ENCODE measurements at places on chromosomes 7 and 10.

DNA sequence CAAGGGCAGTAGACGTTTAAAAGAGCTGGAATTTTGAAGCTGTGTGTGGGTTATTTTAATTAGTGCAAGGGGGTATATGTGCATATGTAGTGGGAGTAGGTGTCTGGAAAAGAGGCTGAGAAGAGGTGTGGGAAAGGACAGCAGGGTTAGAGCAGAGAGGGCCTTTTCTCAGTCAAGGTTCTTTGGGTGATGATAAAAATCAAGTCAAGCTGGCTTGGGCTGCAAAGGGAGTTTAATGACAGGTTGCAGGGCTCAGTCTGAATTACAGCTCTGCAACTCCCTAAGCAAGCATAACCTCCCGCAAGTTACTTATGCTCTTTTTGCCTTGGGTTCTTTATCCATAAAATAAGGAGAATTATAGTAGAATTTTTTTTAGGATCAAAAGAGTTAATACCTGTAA, 83.5 kb downstream of the RELN start:
- no peak for DNase-seq

DNA sequence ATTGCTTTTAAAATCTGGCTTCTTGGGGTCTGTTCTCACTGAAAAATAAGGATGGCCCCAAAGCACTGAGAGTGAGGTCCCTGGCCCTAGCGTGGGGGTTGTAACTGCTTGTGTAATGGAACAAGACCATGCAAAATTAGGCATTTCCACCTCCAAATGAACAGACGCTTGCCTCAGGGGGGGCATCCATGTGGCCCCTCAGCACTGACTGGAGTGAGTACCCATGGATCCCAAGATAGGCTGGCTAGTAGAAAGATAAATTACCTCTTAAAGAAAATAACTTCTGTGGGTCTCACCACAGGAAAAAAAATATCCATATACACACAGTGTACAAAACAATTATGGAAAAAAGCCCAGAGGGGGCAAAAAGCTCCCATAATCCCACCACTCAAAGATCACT, 15.2 kb upstream of the CPA1 start:
- no peak for DNase-seq

- DNase-seq: no peak
Measured at GRCh38 chr7:83494683-83495082, 154.3 kb downstream of the SEMA3E start.

DNA sequence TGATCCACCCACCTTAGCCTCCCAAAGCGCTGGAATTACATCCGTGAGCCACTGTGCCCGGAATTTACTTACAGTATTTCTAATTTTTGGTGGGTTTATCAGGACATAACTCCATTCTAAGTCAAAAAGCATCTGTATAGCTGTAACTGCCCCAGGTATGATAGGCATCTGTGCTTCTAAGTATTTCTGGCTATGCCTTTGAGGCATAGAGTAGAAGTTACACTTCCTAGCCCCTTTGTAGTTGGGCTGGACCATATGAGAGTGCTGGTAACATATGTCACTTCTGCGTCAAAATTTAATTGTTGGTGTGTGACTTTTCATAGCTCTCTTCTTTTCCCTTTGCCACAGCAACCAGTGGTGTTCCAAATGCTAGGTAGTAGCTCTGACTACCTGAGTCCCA, 153.3 kb downstream of the RTKN2 start:
- DNase-seq: no peak

GRCh38 chr7:117827862-117828261, 45.4 kb downstream of the CTTNBP2 start:
- peak; percentile 75 for DNase-seq

DNA sequence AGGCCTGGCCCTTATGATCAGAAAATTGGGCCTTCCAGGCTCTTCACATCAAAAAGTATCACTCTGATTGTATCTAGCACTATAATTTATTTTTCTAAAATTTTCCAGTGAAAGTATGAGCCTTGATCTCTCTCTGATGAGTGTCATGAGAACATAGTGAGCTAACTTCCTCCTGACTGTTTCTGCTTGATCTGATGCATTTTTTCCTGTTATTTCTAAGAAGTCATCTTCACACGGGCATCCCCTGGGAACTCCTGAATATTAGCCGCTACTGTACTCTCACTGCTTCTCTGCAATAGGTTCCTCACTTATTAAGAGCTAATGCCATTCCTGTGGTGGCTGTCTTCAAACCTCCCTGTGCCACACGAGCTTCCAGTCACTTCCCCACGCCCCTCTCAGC, 63.1 kb upstream of the ZPBP start:
- no peak for DNase-seq

DNA sequence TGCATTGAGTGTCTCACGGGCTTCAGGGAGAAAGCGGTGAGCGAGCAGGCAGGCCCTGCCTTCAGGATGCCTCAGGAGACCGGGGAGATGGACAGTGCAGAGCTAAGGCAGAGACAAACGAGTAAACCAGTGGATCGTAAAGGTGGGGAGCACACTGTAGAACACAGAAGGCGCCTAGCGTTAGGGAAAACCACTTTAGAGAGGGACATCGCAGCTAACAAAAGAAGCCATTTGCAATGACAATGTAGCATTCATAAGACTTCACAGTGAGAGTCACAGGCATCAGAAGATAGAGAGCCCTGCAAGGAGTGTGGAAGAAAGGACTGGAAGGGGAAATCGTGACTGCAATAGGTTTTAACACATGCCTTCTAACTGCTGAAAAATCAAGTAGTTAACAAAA, 54.9 kb upstream of the TMEM273 start:
- no peak for DNase-seq

DNA sequence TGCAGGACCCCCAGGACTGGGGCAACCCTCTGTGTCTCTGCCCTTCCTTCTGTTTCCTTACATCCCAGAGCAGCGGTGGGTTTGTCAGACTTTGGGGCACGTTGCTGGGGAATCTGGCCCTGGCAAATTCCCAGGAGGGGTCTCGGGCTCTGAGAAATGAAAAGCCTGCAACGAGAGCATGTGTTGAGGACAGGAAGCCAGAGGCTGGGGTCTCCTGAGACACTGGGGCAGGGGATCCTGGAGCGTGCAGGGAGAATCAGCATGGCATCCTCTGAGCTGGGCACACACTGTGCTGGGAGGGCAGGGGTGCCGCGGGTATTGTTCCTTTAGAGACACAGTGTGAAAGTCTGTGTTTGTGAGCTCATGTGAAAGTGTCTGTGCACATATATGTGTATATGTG, 279.9 kb upstream of the PPP2R2D start:
- DNase-seq: no peak

- DNase-seq: no peak
Measured at GRCh38 chr10:14740684-14741247, 33.9 kb downstream of the FAM107B start.

GRCh38 chr10:111445667-111446066, 368.8 kb downstream of the ADRA2A start:
- DNase-seq: no peak

DNA sequence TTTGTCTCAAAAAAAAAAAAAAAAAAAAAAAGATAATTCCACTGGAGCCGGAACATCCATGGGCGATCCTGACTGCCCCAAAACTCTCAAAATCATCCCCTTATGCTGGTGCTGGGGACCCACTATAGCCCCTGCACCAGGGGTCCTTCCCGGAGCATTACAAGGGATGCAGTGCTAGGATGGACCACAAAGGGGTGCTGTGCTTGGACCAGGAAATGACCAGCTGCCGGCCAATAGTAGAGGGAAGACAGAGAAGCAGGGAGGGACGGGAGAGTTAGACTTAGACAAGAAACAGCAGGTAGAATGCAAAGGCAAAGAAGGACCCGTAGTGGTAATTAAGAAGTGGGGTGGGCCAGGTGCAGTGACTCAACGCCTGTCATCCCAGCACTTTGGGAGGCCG, 40.5 kb downstream of the RCC1L start:
- peak; percentile 17 for DNase-seq

DNA sequence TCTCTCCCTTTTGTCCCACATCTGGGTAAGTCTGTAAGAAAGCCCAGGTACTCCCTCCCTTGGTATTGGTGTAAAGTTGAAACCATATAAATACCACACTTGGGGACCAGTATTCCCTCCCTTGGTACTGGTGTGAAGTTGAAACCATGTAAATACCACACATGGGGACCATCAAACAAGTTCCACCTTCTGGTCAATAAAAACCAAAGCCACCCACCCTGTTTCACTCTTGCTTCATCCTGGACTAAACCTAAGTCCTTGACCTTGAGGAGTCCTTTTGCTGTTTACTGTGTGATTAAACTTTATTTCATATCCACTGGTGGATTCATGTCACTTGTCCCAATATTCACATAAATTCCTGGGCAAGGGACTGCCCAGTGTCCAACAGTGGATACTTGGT, 8.4 kb downstream of the P4HA1 start:
- DNase-seq: no peak

DNA sequence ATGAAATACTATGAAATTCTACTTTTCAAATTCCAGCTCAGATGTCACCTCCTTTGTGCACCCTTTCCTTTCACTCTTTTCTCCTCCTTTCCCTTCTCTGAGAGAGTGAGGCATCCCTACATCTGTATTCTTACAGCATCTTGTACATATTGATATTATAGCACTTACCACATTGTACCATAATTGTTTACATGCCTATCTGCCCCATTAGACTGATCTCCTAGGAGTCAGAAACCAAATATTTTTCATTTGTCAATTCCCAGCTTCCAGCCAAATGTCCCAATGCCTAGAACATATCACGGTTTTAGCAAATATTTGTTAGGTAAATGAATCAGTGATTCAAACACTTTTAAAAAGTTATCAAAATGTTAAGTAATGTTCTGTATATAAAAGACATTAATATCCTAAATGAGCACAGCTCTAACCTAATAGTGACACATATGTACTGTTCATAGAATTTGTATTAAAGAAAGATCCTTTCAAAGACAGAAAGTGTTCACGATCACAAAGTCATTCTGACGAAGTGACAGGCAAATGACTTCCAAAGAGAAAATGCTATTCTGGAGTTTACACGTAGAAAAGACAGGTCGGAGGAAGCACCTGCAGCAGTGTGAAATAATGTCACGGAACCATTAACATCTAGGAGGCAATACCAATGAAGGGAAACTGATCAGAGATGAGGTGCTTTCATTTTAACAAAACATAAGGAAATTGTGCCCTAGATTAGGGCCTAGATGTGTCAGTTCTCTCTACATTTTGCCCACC, 774.2 kb downstream of the MAGI2 start:
- no peak for DNase-seq

- DNase-seq: no peak
Measured at GRCh38 chr10:118832241-118832651, 77.5 kb upstream of the CACUL1 start.

DNA sequence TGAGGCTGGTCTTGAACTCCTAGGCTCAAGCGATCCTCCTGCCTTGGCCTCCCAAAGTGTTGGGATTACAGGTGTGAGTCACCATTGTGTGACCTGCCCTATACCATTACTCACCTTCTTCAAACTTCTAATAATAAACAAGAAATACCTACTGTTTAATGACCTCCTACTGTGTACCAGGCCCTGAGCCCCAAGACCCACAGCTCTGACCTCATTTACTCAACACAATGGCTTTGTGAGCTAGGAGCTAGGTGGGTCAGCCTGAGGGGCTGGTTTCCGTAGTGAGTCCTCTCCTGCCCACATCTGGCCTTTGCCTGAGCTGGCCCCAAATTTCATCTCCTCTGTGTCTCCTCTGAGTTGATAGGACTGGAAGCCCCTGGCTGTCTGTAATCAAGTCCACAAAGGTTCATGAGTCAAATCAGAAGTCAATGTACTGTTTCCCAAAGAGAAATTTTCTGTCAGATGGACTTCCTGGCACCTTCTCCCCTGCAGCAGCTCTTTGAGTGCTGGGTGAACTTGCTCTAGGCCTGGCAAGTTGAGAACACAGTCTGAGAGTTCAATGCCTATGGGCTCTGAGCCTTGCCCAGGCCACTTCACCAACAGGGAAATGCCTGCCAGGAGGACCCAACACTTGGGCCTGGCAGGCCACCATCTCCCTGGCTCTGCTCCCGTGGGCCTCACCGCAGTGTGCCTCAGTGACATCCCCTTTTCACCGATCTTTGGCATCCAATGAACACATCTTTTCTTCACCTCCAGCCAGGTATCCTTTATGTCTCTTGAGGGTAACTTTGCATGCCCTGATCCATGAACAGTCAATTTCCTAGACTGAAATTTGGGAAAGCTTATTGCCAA, 24.0 kb downstream of the NEURL1 start:
- DNase-seq: no peak

DNA sequence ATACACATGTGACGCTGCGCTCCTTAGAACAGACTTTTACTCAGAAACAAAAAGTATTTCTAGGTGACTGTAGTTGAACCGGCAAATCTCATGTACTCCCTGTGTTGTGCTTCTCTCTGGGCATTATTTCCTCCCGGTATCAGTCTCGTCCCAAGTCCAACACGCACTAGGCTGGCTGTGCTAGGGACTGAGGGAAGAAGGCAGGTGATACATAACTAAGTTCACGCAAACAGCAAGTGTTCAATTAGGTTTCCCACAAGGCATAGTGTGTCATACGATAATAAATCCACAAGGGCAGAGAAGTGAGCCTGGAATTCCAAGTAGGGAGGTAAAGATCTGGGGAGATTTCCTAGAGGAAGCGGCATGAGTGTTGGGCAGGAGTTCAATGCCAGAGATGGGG, 20.4 kb downstream of the FAM53B start:
- DNase-seq: no peak

DNA sequence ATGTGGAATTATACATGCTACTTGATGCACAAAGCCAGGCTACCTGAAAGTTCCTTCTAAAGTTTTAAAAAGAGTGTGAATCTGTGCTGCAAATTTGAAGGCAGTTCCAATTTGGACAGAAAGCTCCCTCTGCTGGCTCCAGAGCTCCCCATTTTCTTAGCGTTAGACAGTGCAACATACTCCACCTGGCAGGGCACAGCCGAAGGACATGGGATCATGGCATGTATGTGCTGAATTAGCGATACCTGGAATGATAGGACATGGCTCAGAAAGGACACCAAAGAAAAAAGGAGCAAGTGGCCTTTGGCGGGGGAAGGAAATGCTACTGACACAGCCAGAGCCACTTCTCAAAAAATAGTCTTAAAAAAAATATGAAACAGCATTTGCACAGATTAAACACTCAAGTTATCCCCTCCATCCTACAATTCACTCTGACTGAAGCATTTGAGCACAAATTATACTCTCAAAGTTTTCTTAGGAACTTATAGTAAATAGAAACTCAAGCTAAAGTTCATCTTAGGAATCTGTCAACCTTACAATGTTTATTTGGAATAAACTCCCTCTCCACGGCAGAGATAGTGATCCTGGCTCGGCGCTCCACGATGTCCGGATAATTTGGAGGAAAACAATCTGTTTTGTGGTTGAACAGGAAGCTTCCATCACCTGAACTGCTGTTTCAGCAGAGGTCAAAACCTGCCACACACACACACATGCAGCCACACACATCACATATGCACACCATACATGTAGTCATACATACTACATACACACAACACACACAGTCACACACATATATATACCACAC, 80.0 kb downstream of the C7orf25 start:
- peak; percentile 50 for DNase-seq

GRCh38 chr7:159218607-159219006, 73.9 kb upstream of the VIPR2 start:
- DNase-seq: no peak

- no peak for DNase-seq
Measured at GRCh38 chr10:21138769-21139340, 241.7 kb upstream of the NEBL start.

GRCh38 chr7:128007303-128007680, 23.9 kb downstream of the LRRC4 start:
- no peak for DNase-seq

All from HT-29 (cell line).